ENCODE measurements at places on chromosomes 5 and 9. TPM values are rescaled to one million over a fixed set of nuclear protein-coding genes. Genes with fewer than 3 reads are reported as not detected.

ATOSB gene
- 8.8 TPM for total RNA-seq

OBP2B gene
- 0.30 TPM for total RNA-seq

SYNPO gene
- total RNA-seq: 3.9 TPM

SCGB3A2 gene
- not detected for total RNA-seq

TOPORS gene
- 29.6 TPM for total RNA-seq

SPATA31C1 gene
- not detected for total RNA-seq

NR6A1 gene
- total RNA-seq: 0.99 TPM

ARL14EPL gene
- not detected for total RNA-seq

RNF183 gene
- total RNA-seq: 0.20 TPM

SLC25A48 gene
- total RNA-seq: 2.4 TPM

PCDHGB3 gene
- total RNA-seq: 4.3 TPM

FAT2 gene
- 26.5 TPM for total RNA-seq

PRDM9 gene
- total RNA-seq: not detected

ACTBL2 gene
- total RNA-seq: 5.8 TPM

GOLM1 gene
- total RNA-seq: 26.0 TPM

TPPP gene
- total RNA-seq: 1.1 TPM

HSPB3 gene
- total RNA-seq: 15.3 TPM

SPATA31D1 gene
- not detected for total RNA-seq

TAF11L5 gene
- not detected for total RNA-seq

TMC1 gene
- 0.69 TPM for total RNA-seq

IL33 gene
- 28.1 TPM for total RNA-seq

TMEFF1 gene
- 4.7 TPM for total RNA-seq

KCNT1 gene
- 0.39 TPM for total RNA-seq

FABP6 gene
- total RNA-seq: not detected

FAXDC2 gene
- 26.7 TPM for total RNA-seq

PCDHGB1 gene
- total RNA-seq: 2.6 TPM

PCDHA10 gene
- 0.20 TPM for total RNA-seq

IL6ST gene
- total RNA-seq: 164 TPM

NUTM2G gene
- not detected for total RNA-seq

ALDOB gene
- total RNA-seq: not detected
